Activated CD4-positive, alpha-beta T cell treated with anti-CD3 and anti-CD28 coated beads, Interleukin-2, amount 10 ng/mL, durations not matched to agents 7 days and 5 days (primary cell): ENCODE measurements at places on chromosomes 5 and 9. TPM values are rescaled to one million over a fixed set of nuclear protein-coding genes. Genes with fewer than 3 reads are reported as not detected.

Gene PCDHB3
- not detected for total RNA-seq

Gene WNK2
- total RNA-seq = not detected

Gene SAXO1
- total RNA-seq = 0.10 TPM

Gene NAIP
- 3.5 TPM for total RNA-seq

Gene ORM2
- total RNA-seq = not detected

Gene FEM1C
- 15.5 TPM for total RNA-seq

Gene DDX41
- total RNA-seq = 106 TPM

- H3K27ac ChIP-seq = no peak overlapping the region
- DNase-seq = no peak
- H3K4me1 ChIP-seq = no peaks in the 10 kb centered on the region
- peaks cover 60% of the 10 kb centered on the region for H3K36me3 ChIP-seq
These were observed 107.0 kb downstream of the MELK start for GRCh38 chr9:36679710-36680109.

DNA sequence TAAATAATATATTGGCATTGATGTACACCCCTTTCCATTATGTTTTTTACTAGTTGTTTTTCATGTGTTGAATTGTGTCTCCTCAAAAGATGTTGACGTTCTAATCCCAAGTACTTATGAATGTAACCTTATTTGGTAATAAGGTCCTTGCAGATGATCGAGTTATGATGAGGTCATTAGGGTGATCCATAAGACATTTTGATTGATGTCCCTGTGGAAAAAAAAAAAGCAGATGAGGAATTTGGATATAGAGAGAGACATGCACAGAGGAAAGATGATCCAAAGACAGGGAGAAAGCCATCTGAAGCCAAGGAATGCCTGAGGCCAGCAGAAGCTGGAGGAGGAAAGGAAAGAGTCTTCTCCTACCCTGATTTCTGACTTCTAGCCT lies 632.7 kb downstream of the TLR4 start:
- DNase-seq = no peak
- no peak overlapping the region for H3K4me3 ChIP-seq
- H3K4me1 ChIP-seq = no peaks in the 10 kb centered on the region
- no peaks in the 10 kb centered on the region for H3K36me3 ChIP-seq

GRCh38 chr9:111940697-111941096 lies 44.1 kb downstream of the UGCG start:
- no peaks in the 10 kb centered on the region for H3K27me3 ChIP-seq
- peaks cover 31% of the 10 kb centered on the region for H3K36me3 ChIP-seq
- H3K4me1 ChIP-seq = peaks cover 38% of the 10 kb centered on the region
- DNase-seq = no peak
- H3K27ac ChIP-seq = no peak overlapping the region

DNA sequence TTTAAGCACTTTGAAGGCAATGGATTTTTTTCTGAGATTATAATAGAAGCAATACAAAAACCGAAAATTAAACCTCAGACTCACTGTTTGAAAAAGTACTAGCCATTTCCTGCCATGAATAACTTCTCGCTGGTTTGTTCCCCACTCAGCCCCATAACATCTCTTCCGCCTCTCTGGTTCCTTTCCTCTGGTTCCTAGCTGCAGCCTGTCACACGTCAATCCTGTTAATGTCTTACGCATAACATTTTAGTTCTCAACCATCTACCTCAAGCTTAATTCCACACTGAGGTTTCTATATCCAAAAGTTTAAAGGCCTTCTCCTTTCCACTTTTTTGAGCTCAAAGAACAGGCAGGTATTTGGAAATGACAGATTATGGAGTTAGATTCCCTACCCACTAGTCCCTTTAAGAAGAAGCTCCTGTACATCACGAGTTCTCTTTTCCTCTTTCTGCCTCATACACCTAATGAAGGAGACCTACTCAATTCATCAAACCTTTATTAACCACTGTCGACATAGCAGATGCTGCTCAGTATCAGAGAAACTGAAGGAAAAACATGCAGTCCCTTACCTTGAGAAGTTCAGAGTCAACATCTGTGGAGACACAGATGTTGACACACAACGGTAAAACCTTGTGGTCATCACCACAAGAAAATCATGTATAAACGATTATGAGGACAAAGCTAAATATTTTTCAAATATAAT lies 243.0 kb upstream of the PTGER4 start:
- H3K27me3 ChIP-seq = no peaks in the 10 kb centered on the region
- H3K4me1 ChIP-seq = peaks cover 64% of the 10 kb centered on the region
- peak; percentile 45 for DNase-seq
- peaks cover 6% of the 10 kb centered on the region for H3K36me3 ChIP-seq

- H3K36me3 ChIP-seq = peaks cover 56% of the 10 kb centered on the region
- H3K4me1 ChIP-seq = peaks cover 2% of the 10 kb centered on the region
- H3K27me3 ChIP-seq = no peaks in the 10 kb centered on the region
- no peak for DNase-seq
- no peak overlapping the region for H3K4me3 ChIP-seq
These were observed 23.9 kb upstream of the NIM1K start for GRCh38 chr5:43168175-43168574.

DNA sequence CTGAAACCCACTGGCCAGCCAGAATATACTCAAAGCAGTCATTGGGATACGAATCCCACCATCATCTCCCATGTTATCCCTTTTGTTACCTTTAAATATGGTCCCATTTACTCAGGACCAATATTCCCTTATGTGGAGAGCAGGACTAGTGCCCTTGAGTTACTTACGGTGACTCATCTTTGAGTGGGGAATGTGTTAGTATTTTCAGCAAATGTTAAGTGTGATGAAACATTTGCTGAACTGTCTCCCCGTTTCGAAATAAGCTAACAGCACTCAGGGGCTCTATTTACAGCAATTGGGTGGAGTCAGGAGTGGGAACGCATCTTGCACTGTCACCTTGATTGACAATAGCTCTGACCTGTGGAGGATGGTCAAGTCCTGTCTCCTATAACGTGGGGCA lies 67.4 kb downstream of the CTSL start:
- peaks cover 32% of the 10 kb centered on the region for H3K4me1 ChIP-seq
- DNase-seq = no peak
- no peaks in the 10 kb centered on the region for H3K27me3 ChIP-seq

DNA sequence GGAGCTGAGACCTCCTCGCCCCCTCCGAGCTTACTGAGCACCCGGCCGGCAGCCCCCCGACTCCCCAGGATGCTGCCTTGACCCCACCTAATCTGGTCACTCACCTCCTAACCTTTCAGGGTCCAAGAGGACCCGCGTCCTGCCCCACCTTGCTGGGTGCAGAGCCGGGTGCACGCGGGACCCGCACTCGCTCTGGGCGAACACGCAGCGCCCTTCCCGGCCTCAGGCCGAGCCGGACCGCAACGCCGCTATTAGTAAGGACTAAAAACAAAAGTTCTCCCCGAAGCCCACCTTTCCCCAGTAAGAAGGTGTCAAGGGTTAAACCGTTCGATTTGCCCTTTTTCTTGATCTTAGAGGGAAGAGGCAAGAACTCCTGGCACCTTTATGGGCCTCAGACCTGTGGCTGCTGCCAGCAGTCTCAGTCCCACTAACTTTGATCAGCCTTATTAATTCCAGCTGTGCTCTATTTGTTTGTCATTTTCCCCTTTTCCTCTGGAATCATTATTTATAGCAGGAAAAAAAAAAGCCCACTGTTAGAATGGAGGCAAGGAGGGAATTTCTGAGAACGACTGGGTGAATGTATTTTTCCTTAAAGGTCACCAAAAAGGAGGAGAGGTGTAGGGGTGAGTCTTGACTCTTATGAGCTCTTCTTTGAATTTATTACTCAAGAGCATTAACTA lies 10.5 kb downstream of the IRX2 start:
- H3K27ac ChIP-seq = no peak overlapping the region
- no peaks in the 10 kb centered on the region for H3K4me1 ChIP-seq
- no peaks in the 10 kb centered on the region for H3K36me3 ChIP-seq
- no peak overlapping the region for H3K4me3 ChIP-seq

GRCh38 chr5:1656271-1656975 lies 132.7 kb upstream of the LPCAT1 start:
- H3K4me1 ChIP-seq = peaks cover 4% of the 10 kb centered on the region
- peaks cover 21% of the 10 kb centered on the region for H3K27me3 ChIP-seq
- H3K4me3 ChIP-seq = no peak overlapping the region
- H3K36me3 ChIP-seq = no peaks in the 10 kb centered on the region
- DNase-seq = no peak

- H3K4me1 ChIP-seq = peaks cover 3% of the 10 kb centered on the region
- H3K27ac ChIP-seq = no peak overlapping the region
- peaks cover 3% of the 10 kb centered on the region for H3K27me3 ChIP-seq
- H3K4me3 ChIP-seq = no peak overlapping the region
- no peak for DNase-seq
These were observed 155.0 kb downstream of the NFIB start for GRCh38 chr9:14158916-14159315.

GRCh38 chr5:68343421-68343826 lies 127.9 kb downstream of the PIK3R1 start:
- DNase-seq = no peak
- peaks cover 1% of the 10 kb centered on the region for H3K36me3 ChIP-seq
- peaks cover 25% of the 10 kb centered on the region for H3K4me1 ChIP-seq
- H3K4me3 ChIP-seq = no peak overlapping the region
- no peak overlapping the region for H3K27ac ChIP-seq
- H3K27me3 ChIP-seq = peaks cover 4% of the 10 kb centered on the region

DNA sequence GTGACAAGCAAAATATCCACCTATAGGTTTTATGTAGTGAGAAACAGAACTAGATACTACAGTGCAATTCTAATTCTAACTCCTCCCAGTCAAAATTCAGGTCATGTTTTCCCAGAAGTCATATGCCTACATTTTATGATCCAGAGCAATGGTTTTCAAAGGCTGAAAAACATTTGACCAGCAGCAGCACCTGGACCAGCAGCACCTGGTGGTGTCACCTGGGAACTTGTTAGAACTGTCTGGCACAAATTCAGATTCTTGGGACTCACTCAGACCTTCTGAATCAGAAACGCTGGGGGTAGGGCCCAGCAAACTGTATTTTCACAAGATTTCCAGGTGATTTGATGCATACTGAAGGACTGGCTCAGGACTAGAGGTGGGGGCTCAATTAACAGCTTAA lies 367.7 kb upstream of the RFX3 start:
- no peak overlapping the region for H3K4me3 ChIP-seq
- no peak for DNase-seq
- no peak overlapping the region for H3K27ac ChIP-seq
- H3K36me3 ChIP-seq = no peaks in the 10 kb centered on the region
- H3K27me3 ChIP-seq = no peaks in the 10 kb centered on the region
- no peaks in the 10 kb centered on the region for H3K4me1 ChIP-seq

GRCh38 chr5:97498657-97499056 lies 315.6 kb upstream of the RIOK2 start:
- no peak overlapping the region for H3K4me3 ChIP-seq
- H3K4me1 ChIP-seq = no peaks in the 10 kb centered on the region
- H3K36me3 ChIP-seq = no peaks in the 10 kb centered on the region
- no peak for DNase-seq

- DNase-seq = no peak
- no peaks in the 10 kb centered on the region for H3K36me3 ChIP-seq
- H3K4me3 ChIP-seq = no peak overlapping the region
- no peak overlapping the region for H3K27ac ChIP-seq
- no peaks in the 10 kb centered on the region for H3K4me1 ChIP-seq
- H3K27me3 ChIP-seq = no peaks in the 10 kb centered on the region
These were observed 30.1 kb downstream of the PPARGC1B start for GRCh38 chr5:149759986-149760853.

DNA sequence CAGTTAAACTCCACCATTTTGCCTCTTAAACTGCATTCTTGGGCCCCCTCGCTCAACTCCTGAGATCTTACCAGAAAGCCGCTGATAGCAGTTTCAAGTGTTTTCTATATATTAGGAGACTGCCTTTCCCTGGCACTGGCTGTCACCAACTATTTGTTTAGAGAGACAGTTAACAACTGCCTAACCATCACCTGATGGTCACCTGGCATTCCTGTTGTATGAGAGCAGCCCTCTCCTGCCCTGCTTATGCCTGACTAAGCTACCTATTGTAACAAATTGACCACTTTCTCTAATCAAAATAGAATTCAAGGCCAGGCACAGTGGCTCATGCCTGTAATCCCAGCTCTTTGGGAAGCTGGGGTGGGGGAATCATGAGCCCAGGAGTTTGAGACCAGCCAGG lies 28.0 kb upstream of the SIL1 start:
- H3K27me3 ChIP-seq = peaks cover 7% of the 10 kb centered on the region
- no peaks in the 10 kb centered on the region for H3K36me3 ChIP-seq
- no peaks in the 10 kb centered on the region for H3K4me1 ChIP-seq

DNA sequence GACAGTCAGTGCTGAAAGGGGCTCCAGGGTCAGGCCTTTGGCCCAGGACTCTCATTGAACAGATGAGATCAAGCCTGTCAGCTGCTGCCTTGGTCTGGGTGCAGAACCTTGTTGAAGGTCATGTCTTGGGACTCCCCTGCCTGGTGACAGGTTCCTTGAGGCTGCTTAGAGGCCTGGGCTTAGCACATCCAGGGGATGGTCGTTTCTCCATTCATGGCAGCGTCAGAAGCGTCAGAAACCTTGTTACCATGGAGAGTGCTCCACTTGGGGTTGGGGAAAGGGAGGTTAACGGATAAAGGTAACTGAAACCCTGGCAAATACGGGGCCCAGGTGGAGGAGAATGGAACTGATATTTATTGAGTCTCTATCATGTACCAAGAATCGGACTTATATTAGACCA lies 8.8 kb downstream of the ARPC5L start:
- peak overlapping the region; percentile 90 for H3K4me3 ChIP-seq
- H3K4me1 ChIP-seq = peaks cover 57% of the 10 kb centered on the region
- H3K36me3 ChIP-seq = peaks cover 44% of the 10 kb centered on the region
- H3K27me3 ChIP-seq = no peaks in the 10 kb centered on the region
- peak overlapping the region; percentile 95 for H3K27ac ChIP-seq
- DNase-seq = no peak

DNA sequence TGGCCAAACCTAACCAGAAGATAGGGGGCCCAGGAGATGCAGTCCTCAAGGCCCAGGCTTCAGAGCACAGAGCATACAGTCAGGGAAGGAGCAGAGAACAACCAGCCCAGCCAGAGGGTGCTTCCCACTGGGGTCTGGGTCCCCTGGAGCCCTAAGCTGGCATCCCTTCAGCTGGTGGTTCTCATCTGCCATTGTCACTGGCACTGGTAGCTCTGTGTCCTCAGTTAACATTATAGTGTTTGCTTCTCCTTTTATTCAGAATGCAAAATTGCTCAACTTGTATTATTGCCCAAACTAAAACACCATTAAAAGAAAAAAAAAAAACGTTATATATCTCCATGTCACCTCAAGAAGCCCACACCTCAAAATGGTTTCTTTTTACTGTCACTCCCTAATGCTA lies 219.2 kb downstream of the ENC1 start:
- H3K36me3 ChIP-seq = no peaks in the 10 kb centered on the region
- H3K4me3 ChIP-seq = no peak overlapping the region
- DNase-seq = no peak
- H3K4me1 ChIP-seq = no peaks in the 10 kb centered on the region
- no peak overlapping the region for H3K27ac ChIP-seq
- peaks cover 5% of the 10 kb centered on the region for H3K27me3 ChIP-seq

DNA sequence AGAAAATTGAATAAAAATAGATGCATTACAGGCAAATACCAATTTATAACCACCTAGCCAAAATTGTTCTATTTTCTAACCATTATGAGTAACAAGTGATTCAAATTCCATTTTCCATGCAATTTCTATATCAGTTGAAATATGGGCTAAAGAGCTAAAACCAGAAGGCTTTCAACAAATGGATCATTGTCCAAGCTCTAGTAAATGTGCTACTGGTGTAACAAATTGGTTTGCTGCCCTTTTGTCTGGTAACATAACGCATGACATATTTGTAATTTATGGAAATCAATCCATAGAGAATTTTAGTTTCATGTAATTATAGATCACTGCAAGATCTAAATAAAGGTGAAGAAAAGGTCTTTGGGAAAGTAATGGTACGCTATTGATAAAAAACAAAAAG lies 708.0 kb upstream of the GRAMD2B start:
- H3K4me3 ChIP-seq = no peak overlapping the region
- no peaks in the 10 kb centered on the region for H3K36me3 ChIP-seq
- no peak for DNase-seq
- H3K4me1 ChIP-seq = no peaks in the 10 kb centered on the region
